ENCODE measurements at places on chromosomes 6 and 20.

GRCh38 chr6:145233955-145234354 lies 501.4 kb downstream of the EPM2A start:
- DNase-seq: no peak

GRCh38 chr6:53986165-53986720 lies 125.0 kb upstream of the MLIP start:
- peak; percentile 80 for DNase-seq

GRCh38 chr6:149084808-149085556 lies 232.5 kb upstream of the TAB2 start:
- DNase-seq: no peak

- DNase-seq: no peak
These were observed 101.1 kb downstream of the MAP3K7 start for GRCh38 chr6:90485635-90486277.

- DNase-seq: peak; percentile 43
These were observed 2.9 kb downstream of the NRN1 start for GRCh38 chr6:6003621-6004366.

- no peak for DNase-seq
These were observed 26.2 kb downstream of the NOL7 start for GRCh38 chr6:13641315-13641714.

GRCh38 chr6:136550045-136550329 lies 235 bp downstream of the MAP7 start:
- DNase-seq: peak; percentile 60

DNA sequence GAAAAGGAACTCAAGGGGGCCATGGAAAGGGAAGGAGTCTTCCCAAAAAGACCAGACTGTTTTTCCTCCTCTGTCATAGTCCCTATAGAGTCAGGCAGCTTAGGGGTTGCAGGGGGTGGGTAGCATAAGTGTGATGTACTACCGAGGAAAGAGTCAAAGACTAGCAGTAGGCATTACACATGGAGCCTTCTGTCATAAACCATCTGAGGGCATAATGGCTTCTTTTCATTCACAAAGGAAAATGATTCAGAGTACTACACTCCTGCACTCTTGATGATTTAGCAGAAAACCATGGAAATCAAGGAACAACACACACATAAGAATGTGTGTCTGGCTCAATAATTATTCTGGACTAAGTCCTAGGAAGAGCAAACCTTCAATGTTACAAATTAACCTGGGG lies 14.9 kb downstream of the PLN start:
- no peak for DNase-seq

GRCh38 chr6:3415082-3415453 lies 41.8 kb downstream of the SLC22A23 start:
- DNase-seq: no peak

GRCh38 chr20:57391439-57392301 lies 474 bp downstream of the RBM38 start:
- no peak for DNase-seq

DNA sequence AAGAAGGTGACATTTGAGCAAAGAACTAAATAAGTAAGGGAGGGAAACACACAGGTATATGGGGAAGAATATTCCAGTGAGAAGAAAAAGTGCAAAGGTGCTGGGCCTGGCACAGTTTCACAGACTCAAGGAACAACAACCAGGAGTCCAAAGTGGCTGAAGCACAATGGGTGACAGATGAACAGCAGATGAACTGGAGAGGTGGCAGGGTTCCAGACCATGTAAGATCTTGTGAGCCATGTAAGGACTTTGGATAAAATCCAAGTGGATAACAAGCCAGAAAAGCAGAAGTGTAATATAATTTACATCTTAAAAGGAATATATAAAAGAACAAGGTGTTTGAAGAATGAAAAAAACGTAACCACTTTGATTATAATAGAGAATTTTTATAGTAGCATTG lies 87.9 kb downstream of the MMS22L start:
- no peak for DNase-seq

GRCh38 chr6:63449714-63450113 lies 122.6 kb upstream of the LOC128125822 start:
- no peak for DNase-seq

- DNase-seq: peak; percentile 29
These were observed 5.8 kb upstream of the FAM217A start for GRCh38 chr6:4084444-4085331.

DNA sequence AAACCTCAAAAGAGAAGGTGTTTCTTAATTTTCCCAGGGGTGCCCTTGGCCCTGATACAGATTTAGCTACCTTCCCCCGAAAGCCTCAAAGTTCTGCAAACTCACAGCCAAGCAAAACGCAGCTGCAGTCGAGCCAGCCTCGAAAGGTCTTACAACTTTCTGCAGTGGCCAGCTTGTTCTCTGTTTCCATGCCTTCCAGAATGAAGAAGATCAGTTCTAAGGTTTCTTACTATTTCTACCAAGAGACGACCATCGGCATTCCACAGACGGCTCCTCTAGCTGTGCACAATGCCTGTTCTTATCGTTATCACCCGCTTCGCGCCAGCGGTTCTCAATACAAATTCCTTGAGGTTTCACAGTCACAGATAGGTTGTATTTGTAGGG lies 28.5 kb upstream of the CCR6 start:
- DNase-seq: no peak

- no peak for DNase-seq
These were observed 34.0 kb upstream of the FANCE start for GRCh38 chr6:35417979-35418661.

- DNase-seq: no peak
These were observed 79.0 kb upstream of the ZNF217 start for GRCh38 chr20:53672484-53673129.

GRCh38 chr6:147479857-147480256 lies 28.6 kb upstream of the SAMD5 start:
- DNase-seq: no peak

DNA sequence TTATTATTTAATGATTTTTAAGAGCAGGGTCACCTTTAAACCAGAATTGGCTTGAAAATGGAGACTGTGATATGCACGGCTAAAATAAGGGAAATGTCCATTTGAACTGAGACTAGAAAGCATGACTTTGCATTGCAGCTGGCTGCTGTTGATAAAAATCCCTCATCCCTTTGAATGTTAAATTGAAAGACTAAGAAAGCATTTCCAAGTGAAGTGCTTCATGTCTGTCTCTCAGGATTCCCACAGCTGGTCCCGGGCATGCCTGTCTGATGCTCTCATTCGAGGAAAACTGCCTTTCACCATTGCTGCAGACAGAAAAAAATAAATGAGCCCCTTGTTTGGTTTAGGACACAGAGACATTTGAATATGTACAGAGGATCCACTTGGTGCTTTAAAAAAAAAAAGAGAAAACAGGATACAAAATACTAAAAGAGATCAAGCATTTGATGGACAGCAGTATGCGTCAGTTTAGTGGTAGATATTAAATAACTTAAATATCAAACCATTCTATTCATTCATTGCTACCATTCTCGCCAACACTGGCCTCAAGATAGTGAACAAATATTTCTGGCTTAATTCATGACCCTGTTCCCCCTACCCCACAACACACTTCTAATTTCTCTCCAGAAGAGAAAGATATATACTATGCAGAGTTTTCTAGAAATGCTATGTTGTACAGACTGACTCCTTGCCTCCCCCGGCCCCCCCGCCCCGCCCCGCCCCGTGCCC lies 55.0 kb downstream of the TBC1D7 start:
- no peak for DNase-seq

DNA sequence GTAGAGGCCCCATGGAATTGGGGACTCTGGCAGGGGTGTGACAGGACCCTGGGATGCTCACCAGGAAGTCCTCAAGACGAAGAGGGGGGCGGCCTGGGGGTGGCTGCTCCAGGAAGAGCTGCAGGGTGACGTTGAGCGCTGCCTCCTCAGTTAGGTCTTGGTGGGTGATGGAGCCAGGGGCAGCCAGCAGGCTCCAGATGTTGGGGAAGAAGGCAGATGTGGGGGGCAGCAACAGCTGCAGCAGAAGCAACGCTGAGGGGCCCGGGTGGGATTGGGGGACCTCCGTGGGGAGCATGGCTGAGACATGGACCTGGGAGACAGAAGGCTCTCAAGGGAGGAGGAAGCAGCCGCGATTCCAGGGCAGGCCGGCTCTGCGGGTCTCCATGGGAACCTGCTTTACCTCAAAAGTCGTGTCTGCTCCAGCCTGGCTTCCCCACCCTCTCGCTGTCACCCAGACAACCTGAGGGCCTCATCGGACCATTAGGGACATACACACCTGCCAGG lies 591 bp downstream of the VWA7 start:
- no peak for DNase-seq

GRCh38 chr6:74651948-74652842 lies 553.7 kb downstream of the COL12A1 start:
- no peak for DNase-seq

GRCh38 chr6:136989571-136990241 lies 55.1 kb downstream of the IL20RA start:
- no peak for DNase-seq

- peak; percentile 37 for DNase-seq
These were observed 9.7 kb downstream of the BACH2 start for GRCh38 chr6:90286884-90287488.

DNA sequence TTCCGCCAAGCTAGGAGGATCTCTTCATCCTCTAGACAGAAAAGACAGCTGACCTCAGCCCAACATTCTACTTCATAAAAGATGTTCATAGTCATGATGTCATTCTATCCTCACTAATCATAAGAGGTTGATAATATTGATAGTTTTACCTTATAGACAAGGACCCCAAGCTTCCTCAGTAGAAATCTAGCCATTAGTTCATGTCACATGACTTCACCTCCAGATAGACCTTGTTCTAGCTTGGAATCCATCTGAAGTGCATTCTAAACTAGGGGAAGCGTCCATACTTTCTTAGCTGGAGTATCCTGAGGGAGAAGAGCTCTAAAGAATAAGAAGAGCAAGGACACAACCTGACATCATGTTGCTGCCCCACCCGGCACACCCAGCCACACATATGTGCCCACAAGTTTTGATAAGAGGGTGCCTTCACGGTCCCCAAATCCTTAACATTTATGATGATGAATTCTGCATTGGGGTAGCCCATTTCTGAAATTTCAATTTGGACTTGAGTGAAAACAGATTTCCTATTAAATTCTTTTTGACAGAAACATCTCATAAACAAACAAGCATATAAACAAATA lies 292.5 kb upstream of the STXBP5 start:
- no peak for DNase-seq

- no peak for DNase-seq
These were observed 149.9 kb upstream of the QKI start for GRCh38 chr6:163264662-163265035.

GRCh38 chr6:154638369-154638768 lies 94.8 kb upstream of the SCAF8 start:
- DNase-seq: no peak

Measured in NCI-H526 treated with DMSO at 0.1 percent for 48 hours (cell line).